Epithelial cell of esophagus (primary cell): ENCODE measurements at places on chromosomes 3 and 15.
A peak's percentile ranks its signal among the peaks of the same experiment; 100 is the strongest.

GRCh38 chr3:61893840-61894566 is 332.6 kb downstream of the PTPRG start:
- no peak for DNase-seq

- DNase-seq, result no peak
Measured at GRCh38 chr3:179172546-179172945, 24.4 kb downstream of the PIK3CA start.

GRCh38 chr15:75713338-75713895 is 769 bp upstream of the CSPG4 start:
- DNase-seq, result peak; percentile 39

GRCh38 chr15:85316244-85316934 is 64.0 kb upstream of the AKAP13 start:
- no peak for DNase-seq

DNA sequence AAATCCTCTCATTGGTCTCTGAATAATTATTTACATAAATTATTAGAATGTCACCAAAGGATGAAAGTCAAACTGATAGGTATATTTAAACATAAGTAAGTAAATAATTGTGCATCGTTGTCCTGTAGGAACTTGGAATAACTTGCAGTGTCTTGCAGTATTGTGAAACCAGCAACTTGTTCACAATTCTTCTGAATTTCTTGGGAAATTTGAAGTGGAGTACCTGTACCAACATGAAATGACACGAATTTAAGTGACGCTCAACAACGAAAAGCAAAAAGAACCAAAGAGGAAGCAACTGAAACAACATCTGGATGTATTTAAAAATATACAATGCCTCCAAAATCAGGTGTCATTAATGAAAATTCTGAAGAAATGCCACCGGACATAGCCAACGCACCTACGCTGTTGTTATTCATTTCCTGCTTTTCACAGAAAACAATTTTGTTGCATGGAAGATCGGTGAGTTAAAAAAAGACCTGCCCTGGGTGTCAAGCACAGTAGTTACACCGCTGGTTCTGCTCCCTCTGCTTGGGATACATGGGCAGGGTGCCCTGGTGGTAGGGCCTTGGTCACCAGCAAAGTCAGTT is 112.5 kb downstream of the RPLP1 start:
- peak; percentile 86 for DNase-seq

- DNase-seq, result peak; percentile 63
Measured at GRCh38 chr15:39363761-39364586, 216.9 kb upstream of the THBS1 start.

DNA sequence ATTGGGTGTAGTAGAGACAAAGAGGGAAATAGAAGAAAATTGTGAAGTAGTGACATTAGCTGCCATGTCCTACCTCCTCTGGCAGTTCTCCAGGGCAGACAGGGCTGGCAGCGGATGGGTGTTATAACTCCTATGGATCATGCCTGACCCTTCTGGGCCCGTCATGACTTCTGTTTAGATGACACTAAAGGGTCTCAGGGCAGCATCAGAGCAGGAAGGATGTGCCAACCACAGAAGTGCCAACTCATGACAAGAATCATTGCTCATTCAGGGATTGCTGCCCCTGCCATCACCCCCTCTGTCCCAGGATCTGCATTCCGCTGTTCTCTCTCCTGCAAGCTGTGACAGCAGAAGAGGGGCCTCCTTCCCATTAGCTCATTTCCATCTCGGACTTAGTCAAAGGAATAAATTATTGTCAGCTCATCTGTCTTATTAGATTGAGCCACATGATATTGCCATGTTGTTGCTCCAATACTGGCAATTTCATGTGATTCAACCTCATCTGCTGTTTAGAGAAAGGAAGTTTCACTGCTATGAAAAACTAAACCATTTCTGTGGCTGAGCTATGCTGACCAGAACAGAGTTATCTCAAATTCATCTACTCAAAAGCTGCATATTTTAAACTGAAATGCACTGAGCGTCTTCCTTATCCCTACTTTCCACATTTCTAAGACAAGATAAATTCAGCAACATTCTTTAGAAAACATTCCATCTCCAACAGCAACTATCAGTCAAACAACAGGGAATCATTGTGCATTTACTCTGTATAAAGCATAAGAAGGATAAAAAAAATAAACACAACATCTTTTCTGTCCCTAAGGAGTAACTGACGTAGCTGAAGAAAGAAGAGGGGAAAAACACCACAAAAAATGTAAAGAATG is 271.6 kb downstream of the FHIT start:
- DNase-seq, result no peak

GRCh38 chr3:53328746-53329145 is 18.6 kb downstream of the DCP1A start:
- no peak for DNase-seq

DNA sequence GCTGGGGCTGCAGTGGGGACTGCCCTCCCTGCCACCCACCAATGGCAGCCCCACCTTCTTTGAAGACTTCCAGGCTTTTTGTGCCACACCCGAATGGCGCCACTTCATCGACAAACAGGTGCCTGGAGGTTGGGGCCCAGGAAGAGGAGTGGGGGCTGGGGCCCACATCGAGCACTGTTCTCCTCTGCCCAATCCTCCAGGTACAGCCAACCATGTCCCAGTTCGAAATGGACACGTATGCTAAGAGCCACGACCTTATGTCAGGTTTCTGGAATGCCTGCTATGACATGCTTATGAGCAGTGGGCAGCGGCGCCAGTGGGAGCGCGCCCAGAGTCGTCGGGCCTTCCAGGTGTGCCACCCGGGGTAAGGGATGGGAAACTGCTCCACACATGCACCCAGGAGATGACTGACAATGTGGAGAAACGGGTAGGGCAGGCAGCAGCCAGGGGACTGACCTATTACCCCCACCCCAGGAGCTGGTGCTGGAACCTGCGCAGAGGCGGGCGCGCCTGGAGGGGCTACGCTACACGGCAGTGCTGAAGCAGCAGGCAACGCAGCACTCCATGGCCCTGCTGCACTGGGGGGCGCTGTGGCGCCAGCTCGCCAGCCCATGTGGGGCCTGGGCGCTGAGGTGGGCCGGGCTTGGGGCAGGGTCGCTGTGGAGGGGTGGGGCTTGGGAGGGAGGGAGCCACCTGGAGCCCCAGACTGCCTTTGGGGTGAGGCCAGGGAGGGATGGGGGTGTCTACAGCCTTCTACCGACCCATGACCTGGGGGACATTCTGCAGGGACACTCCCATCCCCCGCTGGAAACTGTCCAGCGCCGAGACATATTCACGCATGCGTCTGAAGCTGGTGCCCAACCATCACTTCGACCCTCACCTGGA is 22.9 kb downstream of the NBEAL2 start:
- DNase-seq, result no peak

DNA sequence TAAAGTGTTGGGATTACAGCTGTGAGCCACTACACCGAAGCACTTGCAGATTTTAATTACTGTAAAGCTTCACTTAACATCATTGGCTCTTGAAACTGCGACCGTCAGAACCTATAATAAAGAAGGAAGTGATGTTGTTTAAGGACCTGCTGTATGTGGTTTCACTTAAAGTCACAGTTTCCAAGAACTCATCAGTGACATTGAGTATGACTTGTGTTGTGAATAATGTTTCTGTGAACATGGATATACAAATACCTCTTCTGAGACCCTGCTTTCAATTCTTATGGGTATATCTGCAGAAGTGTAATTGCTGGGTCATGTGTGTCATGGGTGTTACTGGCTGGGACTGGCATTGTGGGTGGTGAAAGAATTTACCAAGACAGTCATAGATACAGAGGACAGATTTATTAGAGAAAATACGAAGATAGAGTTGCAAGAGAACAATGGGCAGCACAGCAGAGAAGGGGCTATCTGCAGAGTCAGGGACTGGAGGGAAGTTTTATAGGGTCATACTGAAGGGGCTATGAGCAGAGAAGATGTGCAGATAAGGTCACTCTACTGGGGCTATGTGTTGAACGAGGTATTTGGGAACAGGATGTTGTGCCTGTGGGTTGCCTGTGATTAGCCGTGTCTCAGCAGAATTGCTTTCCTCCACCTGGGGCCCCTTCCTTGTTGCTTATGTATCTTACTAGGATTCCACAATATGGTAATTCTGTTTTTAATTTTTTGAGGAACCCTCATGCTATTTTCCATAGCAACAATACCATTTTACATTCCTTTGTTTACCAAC is 4.5 kb downstream of the NDUFB5 start:
- DNase-seq, result no peak

DNA sequence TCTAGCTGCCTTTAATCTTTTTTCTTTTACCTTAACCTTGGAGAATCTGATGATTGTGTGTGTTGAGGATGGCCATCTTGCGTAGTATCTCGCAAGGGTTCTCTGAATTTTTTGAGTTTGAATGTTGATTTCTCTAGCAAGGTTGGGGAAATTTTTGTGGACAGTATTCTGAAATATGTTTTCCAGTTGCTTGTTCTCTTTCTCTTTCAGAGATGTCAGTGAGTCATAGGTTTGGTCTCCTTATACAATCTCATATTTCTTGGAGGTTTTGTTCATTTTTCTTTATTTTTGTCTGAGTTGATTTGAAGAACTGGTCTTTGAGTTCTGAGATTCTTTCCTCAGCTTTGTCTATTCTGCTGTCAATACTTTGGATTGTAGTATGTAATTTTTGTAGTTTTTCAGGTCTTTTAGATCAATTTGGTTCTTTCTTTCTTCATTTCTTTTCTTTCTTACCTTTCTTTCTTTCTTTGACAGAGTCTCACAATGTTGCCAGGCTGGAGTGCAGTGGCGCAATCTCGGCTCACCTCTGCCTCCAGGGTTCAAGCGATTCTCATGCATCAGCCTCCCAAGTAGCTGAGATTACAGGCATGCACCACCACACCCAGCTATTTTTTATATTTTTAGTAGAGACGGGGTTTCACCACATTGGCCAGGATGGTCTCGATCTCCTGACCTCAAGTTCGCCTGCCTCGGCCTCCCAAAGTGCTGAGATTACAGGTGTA is 366.4 kb upstream of the RASGRP1 start:
- no peak for DNase-seq

- DNase-seq, result peak; percentile 96
Measured at GRCh38 chr3:14125193-14126016, 553 bp downstream of the TMEM43 start.

DNA sequence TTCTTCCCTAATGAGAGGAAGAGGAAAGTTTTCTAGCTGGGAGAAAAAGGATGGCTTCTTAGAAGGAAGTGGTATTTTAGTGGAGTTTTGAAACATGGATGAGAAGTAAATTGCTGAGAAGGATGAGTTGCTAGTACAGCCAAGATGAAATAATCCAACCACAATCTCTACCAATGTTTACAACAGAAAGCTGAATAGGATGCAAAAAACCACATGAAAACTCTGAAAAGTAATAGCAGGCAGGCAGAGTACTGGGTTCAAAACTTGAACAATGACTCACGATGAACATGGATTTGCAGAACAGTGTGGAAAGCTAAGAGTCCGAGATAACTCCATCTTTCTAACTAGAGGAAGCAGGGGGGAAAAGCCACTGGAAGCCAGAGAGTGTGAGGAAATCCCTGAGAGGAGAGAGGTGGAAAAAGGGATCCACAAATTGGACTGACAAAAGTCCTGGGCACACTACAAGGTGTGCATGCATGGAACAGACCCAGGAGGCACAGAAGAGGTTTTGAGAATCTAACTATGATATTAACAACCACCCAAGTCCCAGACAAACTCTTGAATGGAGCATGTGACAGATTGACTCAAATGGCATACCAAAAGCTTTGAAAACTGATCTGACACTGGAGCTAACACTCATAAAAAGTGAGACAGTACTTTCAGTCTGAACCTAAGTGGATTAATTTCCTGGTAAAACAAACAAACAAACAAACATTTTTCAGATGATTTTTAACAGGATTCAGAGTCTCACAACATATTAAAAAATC is 76.7 kb downstream of the ST6GAL1 start:
- no peak for DNase-seq

DNA sequence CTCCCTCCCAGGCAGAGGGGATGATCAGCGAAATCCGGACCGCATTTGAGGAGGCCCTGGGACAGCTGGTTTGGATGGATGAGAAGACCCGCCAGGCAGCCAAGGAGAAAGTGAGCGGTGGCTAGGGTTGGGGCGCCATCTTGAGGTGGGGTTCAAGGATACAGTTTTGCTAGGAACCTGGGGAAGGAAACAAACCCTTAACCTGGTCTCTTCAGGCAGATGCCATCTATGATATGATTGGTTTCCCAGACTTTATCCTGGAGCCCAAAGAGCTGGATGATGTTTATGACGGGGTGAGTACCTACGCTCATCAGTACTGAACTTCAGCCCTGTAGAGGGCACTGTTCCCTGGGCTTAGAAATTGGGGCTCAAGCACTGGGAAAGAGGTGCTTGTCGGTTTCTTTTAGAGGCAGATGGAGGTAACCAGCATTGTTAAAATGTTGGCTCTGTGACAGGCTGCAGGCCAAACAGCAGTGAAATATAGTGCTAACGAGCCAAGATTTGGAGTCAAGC is 9.6 kb upstream of the PSMD2 start:
- DNase-seq, result peak; percentile 66

DNA sequence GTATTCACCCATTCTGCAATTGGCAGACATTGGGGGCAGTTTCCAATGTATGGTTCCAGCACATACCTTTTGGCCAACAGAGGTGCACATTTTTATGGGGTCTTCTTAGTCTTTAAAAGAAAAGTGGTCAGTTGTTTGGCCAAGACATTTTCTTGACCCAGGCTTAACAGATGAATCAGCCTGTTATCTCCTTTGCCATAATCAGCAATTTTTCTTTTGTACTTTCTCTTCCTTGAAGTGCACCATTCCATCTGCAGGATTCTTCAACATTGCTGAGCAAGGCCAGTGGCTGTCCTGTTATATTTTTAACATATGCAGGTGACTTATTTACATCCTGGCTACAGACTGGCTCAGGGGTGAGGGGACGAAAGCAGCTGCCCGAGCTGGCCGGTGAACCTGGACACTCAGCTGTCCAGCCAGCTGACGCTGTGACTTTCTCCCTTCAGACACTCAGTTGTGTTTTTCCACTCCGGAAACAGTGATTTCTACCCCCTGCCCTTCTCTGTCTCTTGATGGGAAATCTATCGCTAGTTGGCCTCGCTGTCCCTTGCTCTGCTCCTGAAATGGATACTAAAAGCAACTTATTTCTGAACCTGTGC is 96.5 kb upstream of the TNFAIP8L3 start:
- DNase-seq, result no peak

DNA sequence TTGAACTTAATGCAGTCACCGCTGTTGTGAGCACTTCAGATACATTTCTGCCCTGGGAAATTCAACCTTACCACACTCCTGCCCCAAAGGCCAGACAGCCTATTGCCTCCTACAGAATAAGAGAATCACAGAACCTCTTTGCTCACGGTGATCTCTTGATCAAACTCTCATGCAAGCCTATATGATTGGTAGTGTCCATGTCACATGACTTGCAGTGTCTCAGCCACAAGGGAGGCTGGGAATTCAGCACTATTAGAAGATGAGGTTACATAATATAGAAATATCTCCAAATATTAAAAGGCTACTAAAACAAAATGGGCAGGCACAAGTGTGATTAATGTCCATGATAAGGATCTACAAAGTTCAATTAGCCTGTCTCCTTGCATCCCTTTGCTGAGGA is 3.8 kb upstream of the PCOLCE2 start:
- DNase-seq, result no peak

- DNase-seq, result peak; percentile 36
Measured at GRCh38 chr3:194168994-194169393, 33.0 kb downstream of the HES1 start.

DNA sequence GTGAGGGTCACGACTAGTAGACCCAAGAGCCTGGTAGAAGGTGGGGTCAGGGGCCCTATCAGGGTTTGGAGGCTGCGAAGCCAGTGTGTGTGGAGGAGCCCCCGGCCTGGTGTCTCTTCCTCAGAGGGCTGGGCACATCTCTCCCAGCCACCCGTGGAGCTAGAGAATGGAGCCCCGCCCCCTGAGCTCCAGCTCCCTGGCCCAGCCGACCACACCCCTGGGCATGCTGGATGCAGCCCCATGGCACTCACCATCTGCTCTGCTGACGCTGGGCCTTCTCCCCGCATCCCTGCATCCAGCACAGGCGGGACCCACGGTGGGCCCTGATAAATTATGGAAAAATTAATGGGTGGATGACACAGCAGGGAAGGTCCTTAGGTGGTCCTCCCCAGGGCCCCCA is 17.5 kb downstream of the ANKRD63 start:
- DNase-seq, result no peak
